Activated T-cell treated with anti-CD3 and anti-CD28 coated beads, Interleukin-2, amount 50 U/mL, for 72 hours (primary cell): ENCODE measurements at places on chromosomes 7 and 10.
A peak's percentile ranks its signal among the peaks of the same experiment; 100 is the strongest.

- H3K27me3 ChIP-seq, result no peaks in the 10 kb centered on the region
- no peaks in the 10 kb centered on the region for H3K36me3 ChIP-seq
- no peak overlapping the region for H3K27ac ChIP-seq
- DNase-seq, result no peak
- H3K4me3 ChIP-seq, result no peak overlapping the region
Observed at GRCh38 chr7:95493247-95493646, 7.5 kb downstream of the ASB4 start.

- H3K27ac ChIP-seq, result peak overlapping the region; percentile 82
- DNase-seq, result no peak
- H3K4me3 ChIP-seq, result peak overlapping the region; percentile 42
- no peaks in the 10 kb centered on the region for H3K36me3 ChIP-seq
Observed at GRCh38 chr7:107816011-107816566, 13.1 kb upstream of the SLC26A3 start.

GRCh38 chr7:91694351-91694841 lies 186.1 kb downstream of the MTERF1 start:
- no peaks in the 10 kb centered on the region for H3K27me3 ChIP-seq
- no peak for DNase-seq
- peaks cover 7% of the 10 kb centered on the region for H3K36me3 ChIP-seq
- no peaks in the 10 kb centered on the region for H3K4me1 ChIP-seq

DNA sequence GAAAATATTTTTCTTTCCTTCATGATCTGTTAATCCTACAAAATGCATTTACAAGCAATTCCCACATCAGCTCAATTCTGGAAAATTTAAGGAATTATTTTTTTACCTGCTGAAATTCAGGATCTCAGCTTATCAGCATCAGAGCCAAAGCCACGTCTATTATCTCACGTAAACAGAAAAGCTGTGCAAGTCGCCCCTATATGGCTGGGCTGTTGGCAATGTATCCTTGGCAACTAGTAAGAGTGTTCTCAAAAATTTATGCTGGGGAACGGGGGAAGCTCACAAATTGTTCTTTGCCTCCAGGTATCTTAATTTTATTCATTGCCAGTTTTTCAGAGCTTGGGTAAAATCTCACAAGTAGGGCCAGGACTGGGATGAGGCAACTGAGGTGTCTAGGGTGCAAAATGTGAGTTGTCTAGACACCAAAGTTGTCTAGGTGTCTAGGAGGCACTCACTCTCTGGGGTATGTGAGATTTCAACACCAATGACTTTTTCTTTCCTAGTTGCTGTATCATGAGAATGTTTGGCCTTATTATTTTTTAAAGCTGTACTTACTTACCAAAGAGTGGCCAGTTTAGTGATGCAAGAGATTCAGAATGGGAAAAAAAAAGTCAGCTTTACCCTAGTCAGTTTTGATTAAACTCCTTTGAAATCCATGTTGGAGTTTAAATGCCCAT lies 5.1 kb downstream of the GSTO2 start:
- H3K27me3 ChIP-seq, result peaks cover 15% of the 10 kb centered on the region
- H3K4me3 ChIP-seq, result peak overlapping the region; percentile 68
- DNase-seq, result no peak

DNA sequence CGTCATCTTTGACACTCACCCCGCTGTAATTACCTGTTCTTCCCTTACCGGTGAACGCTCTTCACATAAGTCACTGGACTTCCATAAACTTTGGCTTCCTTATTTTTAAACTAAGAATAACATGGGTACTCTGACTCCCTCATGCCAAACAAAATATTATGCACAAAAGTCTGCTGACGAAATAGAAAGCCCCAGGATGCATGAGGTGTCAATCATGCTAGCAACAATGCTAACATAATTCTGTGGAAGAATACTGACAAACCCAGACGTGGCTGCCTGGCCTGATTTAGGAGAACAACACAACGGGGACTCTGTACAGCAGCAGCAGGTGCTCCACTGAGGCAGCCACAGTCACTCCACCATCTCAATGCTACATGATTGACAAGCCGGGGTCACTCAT lies 137.5 kb downstream of the CCDC71L start:
- peaks cover 4% of the 10 kb centered on the region for H3K36me3 ChIP-seq
- peaks cover 28% of the 10 kb centered on the region for H3K27me3 ChIP-seq
- DNase-seq, result no peak
- no peak overlapping the region for H3K4me3 ChIP-seq
- H3K4me1 ChIP-seq, result peaks cover 11% of the 10 kb centered on the region
- H3K27ac ChIP-seq, result no peak overlapping the region

- peaks cover 11% of the 10 kb centered on the region for H3K27me3 ChIP-seq
- H3K4me3 ChIP-seq, result no peak overlapping the region
- no peaks in the 10 kb centered on the region for H3K4me1 ChIP-seq
- no peak for DNase-seq
- no peaks in the 10 kb centered on the region for H3K36me3 ChIP-seq
Observed at GRCh38 chr7:128886391-128887168, 23.9 kb downstream of the ATP6V1F start.

DNA sequence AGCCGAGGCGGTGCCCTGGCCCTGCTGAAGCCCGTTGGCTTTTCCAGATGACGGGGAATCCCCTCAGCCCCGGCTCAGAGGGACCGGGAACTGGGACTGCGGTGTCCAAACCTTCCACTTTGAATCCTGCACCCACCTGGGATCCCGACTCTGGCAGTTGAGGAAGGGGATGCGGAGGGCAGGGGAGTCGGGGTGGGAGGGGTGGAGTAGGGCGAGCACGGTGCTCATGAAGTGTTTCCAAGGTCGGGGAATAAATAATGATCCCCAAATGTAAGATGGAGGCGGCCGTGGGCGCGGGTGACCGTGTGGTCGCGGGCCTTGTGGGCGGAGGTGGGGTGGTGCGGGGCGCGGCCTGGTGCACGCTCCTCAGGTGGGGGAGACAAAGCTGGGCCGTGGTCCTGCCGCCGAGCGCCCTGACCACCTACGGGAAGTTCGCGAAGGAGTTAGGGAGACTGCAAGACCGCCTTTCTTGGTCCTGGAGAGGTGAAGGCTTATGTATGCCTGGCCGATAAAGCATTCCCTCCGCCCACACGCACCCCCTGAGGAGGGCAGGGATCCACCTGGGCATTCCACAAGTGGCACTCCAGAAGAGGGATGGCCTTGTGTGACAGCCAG lies 1.4 kb downstream of the MTURN start:
- H3K27me3 ChIP-seq, result peaks cover 20% of the 10 kb centered on the region
- H3K4me1 ChIP-seq, result peaks cover 6% of the 10 kb centered on the region
- no peak for DNase-seq
- H3K36me3 ChIP-seq, result no peaks in the 10 kb centered on the region
- peak overlapping the region; percentile 13 for H3K27ac ChIP-seq
- H3K4me3 ChIP-seq, result peak overlapping the region; percentile 90

DNA sequence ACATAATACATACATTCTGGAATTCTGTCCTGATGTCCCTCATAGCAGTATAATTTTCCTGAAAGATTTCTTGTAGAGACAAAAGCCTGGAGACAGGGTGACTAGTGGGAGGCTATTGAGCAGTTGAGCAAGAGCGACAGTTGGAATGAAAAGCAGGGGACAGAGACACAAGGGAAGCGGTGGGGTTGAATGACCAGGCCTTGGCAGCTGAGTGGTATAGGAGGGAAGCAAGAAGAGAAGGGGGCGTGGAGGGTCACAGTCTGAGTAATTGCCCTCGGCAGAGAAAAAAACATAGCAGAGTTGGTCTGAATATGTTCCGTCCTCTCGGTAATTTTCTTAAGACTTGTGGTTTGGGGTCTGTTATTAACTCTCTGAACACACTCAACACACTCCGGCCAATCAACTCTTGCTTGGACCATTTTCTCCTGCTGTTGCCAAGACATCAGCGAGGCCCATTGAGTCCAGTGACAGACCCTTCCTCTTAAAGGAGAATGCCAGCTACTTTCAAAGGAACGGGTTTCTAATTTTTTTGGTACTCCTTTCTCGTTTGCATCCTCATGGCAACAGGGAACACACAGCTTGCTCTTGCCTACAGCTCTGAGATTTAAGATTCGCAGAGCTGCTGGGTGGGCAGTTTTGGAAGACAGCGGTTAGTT lies 5.3 kb upstream of the ACTR3B start:
- H3K27me3 ChIP-seq, result no peaks in the 10 kb centered on the region
- DNase-seq, result no peak
- no peak overlapping the region for H3K27ac ChIP-seq
- no peaks in the 10 kb centered on the region for H3K4me1 ChIP-seq

DNA sequence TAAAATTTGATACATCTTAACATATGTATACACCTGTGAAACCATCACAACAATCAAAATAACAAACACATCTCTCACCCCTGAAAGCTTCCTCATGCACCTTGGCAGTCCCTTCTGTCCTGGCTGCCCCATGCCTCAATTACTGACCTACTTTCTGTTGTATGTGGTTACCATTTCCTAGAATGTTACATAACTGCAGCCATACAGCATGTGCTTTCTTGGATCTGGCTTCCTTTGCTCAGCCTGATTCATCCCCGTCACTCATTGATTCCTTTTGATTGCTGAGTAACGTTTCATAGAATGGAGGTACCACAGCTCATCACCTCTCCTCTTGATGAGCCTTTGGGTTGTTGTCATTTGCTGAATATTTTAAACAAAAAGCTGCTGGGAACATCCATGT lies 165.3 kb downstream of the CELF2 start:
- DNase-seq, result no peak
- no peaks in the 10 kb centered on the region for H3K27me3 ChIP-seq
- H3K4me3 ChIP-seq, result peak overlapping the region; percentile 52
- peaks cover 70% of the 10 kb centered on the region for H3K4me1 ChIP-seq
- H3K36me3 ChIP-seq, result peaks cover 47% of the 10 kb centered on the region

- DNase-seq, result no peak
- H3K4me1 ChIP-seq, result peaks cover 18% of the 10 kb centered on the region
- no peak overlapping the region for H3K27ac ChIP-seq
- H3K4me3 ChIP-seq, result no peak overlapping the region
Observed at GRCh38 chr7:28165261-28165660, 15.3 kb downstream of the JAZF1 start.

DNA sequence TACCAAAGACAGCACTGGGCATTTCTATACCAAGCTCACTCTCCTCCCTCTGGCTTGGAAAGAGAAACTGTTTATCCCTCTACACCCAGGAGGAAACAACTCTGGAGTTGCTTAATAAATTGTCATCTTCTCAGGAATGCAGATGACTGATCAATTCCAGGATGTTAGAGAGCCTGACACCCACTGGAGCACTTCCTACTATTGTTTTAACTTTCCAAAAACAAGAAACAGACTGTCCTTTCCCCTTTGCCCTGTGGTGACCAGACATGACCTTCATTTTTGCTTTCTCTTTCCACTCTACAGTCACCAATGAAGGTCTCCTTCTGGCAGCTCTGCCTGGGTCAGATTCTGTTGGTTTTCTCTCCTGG lies 19.6 kb downstream of the GIMAP4 start:
- H3K4me3 ChIP-seq, result peak overlapping the region; percentile 74
- peaks cover 24% of the 10 kb centered on the region for H3K36me3 ChIP-seq
- no peaks in the 10 kb centered on the region for H3K27me3 ChIP-seq
- DNase-seq, result no peak
- H3K27ac ChIP-seq, result peak overlapping the region; percentile 16

DNA sequence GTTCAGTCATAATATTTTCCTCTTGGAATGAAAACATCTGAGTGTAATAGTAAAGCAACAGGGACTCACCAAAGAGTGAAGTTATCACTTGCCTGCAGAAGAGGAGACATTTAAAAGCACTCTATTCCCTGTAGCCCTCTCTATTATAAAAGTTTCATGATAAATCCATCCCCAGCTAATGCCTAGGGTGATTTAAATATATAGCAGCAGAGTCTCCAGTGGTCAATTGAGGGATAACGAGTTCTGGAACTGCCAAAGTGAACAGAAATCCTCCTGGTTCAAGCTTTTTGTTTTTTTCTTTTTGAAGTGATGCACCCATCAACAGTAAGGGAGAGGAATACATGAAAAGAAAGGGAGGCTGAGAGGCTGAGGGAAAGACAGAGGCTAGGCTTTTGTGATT lies 87.3 kb downstream of the EVX1 start:
- H3K4me3 ChIP-seq, result no peak overlapping the region
- no peaks in the 10 kb centered on the region for H3K4me1 ChIP-seq
- H3K27ac ChIP-seq, result no peak overlapping the region
- DNase-seq, result no peak
- no peaks in the 10 kb centered on the region for H3K36me3 ChIP-seq

GRCh38 chr7:33745934-33746333 lies 159.4 kb upstream of the BMPER start:
- DNase-seq, result no peak
- no peaks in the 10 kb centered on the region for H3K4me1 ChIP-seq
- H3K36me3 ChIP-seq, result no peaks in the 10 kb centered on the region
- H3K27ac ChIP-seq, result no peak overlapping the region
- H3K4me3 ChIP-seq, result no peak overlapping the region

GRCh38 chr10:19825700-19826099 lies 9.5 kb downstream of the PLXDC2 start:
- no peaks in the 10 kb centered on the region for H3K36me3 ChIP-seq
- no peaks in the 10 kb centered on the region for H3K4me1 ChIP-seq
- H3K27me3 ChIP-seq, result no peaks in the 10 kb centered on the region
- no peak overlapping the region for H3K27ac ChIP-seq

- H3K27ac ChIP-seq, result no peak overlapping the region
- peaks cover 13% of the 10 kb centered on the region for H3K4me1 ChIP-seq
- H3K36me3 ChIP-seq, result no peaks in the 10 kb centered on the region
- DNase-seq, result no peak
- no peaks in the 10 kb centered on the region for H3K27me3 ChIP-seq
- H3K4me3 ChIP-seq, result no peak overlapping the region
Observed at GRCh38 chr10:11355592-11355991, 255.9 kb downstream of the USP6NL start.

DNA sequence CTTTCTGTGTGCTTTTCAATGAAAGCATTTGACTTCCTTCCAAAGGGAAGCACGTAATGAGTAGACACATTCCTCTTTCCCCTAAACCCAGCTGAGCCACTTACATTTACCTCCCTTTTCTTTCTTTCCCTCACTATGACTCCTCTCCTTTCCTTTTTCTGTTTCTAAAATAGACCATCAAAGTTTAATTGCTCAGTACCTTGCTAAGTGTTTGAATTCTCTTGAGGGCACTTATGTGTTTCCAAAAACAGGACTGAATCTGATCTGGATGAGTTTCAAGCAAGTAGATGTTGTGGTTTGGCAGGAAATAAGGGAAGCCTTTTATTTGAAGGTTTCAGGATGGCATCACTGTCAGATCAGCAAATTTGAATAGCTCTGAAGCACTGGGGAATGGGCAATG lies 396.2 kb downstream of the REEP3 start:
- no peaks in the 10 kb centered on the region for H3K4me1 ChIP-seq
- peaks cover 5% of the 10 kb centered on the region for H3K27me3 ChIP-seq
- H3K27ac ChIP-seq, result no peak overlapping the region
- no peak for DNase-seq
- H3K36me3 ChIP-seq, result no peaks in the 10 kb centered on the region
- no peak overlapping the region for H3K4me3 ChIP-seq

GRCh38 chr10:28558923-28559508 lies 26.1 kb downstream of the WAC start:
- H3K36me3 ChIP-seq, result peaks cover 53% of the 10 kb centered on the region
- peak overlapping the region; percentile 5 for H3K27ac ChIP-seq
- H3K4me3 ChIP-seq, result no peak overlapping the region
- H3K4me1 ChIP-seq, result peaks cover 36% of the 10 kb centered on the region
- DNase-seq, result no peak

DNA sequence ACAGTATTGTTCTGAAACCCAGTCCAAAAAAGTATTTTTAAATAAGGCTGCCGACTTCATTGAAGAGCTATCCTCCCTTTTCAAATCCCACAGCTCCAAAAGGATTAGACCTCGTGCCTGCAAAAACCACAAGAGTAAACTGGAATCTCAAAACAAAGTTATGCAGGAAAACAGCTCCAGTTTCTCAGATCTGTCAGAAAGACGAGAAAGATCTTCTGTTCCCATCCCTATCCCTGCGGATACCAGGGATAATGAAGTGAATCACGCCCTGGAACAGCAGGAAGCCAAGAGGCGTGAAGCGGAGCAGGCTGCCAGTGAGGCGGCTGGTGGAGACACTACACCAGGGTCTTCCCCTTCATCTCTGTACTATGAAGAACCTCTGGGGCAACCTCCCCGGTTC lies 12.6 kb downstream of the MYPN start:
- H3K27me3 ChIP-seq, result peaks cover 6% of the 10 kb centered on the region
- no peaks in the 10 kb centered on the region for H3K36me3 ChIP-seq
- no peaks in the 10 kb centered on the region for H3K4me1 ChIP-seq
- no peak overlapping the region for H3K4me3 ChIP-seq
